ENCODE measurements at places on chromosomes 6 and 20. TPM values are rescaled to one million over a fixed set of nuclear protein-coding genes. Genes with fewer than 3 reads are reported as not detected.

DNA sequence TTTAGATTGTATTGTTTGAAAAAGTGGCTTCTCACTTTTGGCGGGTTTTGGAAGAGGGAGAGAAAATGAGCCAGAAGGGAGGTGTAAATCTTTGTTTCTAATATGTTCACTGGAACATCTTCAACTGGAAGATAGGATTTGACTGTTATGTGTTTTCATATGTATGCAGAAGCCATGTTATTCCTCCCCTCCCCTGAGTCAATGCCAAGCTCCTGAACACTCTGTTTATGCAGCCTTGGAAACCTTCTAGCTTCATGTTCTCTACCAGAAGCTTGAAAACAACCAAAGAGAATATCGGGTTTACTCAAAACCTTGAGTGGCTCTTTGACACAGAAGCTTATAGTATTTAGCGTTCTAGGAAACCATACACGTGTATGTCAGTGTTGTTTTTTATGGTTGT lies 279.1 kb downstream of the PRL start:
- DNase-seq: no peak

DNA sequence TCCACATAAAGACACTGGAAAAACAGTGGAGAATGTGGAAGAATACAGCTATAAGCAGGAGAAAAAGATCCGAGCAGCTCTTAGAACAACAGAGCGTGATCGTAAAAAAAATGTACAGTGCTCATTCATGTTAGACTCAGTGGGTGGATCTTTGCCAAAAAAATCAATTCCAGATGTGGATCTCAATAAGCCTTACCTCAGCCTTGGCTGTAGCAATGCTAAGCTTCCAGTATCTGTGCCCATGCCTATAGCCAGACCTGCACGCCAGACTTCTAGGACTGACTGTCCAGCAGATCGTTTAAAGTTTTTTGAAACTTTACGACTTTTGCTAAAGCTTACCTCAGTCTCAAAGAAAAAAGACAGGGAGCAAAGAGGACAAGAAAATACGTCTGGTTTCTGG lies 57.1 kb downstream of the MAP3K4 start:
- no peak for DNase-seq

DNA sequence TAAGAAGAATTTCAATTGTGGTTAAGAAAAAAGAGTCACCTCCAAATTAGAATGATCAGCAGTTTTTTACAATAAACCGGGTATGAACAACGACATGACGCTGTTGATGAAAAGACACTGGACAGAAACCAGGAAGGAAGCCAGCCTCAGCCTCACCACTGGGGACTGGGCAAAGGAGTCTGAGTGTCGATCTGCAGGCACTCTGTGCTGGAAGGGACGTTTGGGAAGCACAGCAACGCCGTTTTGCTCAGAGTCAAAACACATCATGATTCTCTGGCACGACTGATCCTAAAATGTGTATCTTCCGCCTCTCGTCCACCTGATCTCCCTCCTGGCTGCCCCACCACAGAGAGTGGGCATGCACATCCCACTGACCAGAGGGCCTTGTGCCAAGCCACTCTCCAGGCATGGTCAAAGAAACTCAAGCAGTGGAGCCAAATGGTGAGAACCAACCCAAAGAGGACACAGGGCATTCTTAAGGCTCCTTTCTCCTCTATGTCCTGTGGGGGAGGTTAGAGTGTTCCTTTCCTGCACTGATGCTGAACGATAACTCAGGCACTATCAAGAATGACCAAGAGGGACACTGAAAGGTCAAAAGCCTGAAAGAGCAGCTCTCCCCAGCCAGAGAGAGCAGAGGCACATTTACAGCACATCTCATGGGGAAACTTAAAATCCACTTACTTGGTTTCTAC lies 68.8 kb downstream of the AGPAT4 start:
- DNase-seq: no peak

GRCh38 chr6:84514089-84514971 lies 250.1 kb downstream of the TBX18 start:
- DNase-seq: no peak

- DNase-seq: no peak
These were observed 182.0 kb downstream of the PHF3 start for GRCh38 chr6:63817492-63818050.

- DNase-seq: no peak
These were observed 140.4 kb upstream of the SUPT3H start for GRCh38 chr6:45518013-45518720.

GRCh38 chr20:45890077-45890984 lies 677 bp downstream of the NEURL2 start:
- peak; percentile 85 for DNase-seq

- no peak for DNase-seq
These were observed 64.4 kb upstream of the BMP2 start for GRCh38 chr20:6703047-6703446.

DNA sequence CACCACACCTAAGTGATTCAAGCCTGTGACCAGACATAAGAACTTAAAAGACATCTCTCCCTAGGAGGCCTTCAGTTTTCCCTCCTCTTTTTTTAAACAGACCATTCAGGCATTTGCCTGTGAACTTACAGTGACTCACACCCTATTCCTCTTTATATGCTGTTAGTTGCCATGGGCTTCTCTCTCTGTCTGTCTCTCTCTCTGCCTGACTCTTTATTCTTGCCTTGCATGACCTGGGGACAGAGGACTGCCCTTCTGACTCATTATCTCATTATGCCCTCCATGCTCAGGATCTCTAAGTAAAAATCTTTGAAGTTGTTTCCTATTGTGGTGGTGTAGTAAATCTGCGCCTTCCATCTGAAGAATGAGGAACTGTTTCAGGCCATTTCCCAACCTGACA lies 442.2 kb upstream of the MAN1A1 start:
- no peak for DNase-seq

GRCh38 chr6:129183681-129184301 lies 300.9 kb downstream of the LAMA2 start:
- no peak for DNase-seq

DNA sequence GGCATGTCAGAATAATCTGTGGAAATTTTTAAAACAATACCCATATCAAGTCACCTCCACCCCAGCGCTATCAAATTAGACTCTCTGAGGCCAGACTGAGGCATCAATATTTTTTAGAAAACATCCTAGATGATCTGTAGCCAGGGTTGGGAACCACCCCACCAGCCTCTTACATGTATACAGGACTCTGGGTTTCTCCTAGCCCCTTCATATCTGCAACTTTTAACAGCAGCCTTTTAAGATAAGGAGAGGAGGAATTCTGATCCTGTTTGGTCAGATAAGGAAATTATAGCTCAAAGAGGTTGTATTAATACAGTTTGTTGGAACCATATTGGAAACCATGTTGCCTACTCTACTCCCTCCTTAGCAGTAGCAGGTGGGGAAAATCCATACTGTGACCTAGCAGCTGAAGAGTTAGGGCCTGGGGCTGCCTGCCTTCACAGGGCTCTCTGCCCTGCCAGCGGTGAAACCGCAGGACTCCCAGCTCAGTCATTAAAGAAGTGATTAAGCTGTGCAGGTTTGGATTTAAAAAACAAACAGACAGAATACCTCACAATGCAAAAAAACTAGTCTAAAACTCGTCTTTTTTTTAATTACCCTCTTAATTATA lies 30.0 kb downstream of the BRPF3 start:
- no peak for DNase-seq

- no peak for DNase-seq
These were observed 42.5 kb downstream of the TNFAIP3 start for GRCh38 chr6:137909533-137909932.

GRCh38 chr6:108779536-108780275 lies 68.5 kb upstream of the ARMC2 start:
- no peak for DNase-seq

GRCh38 chr6:140571145-140571544 lies 1196.7 kb upstream of the CITED2 start:
- no peak for DNase-seq

DNA sequence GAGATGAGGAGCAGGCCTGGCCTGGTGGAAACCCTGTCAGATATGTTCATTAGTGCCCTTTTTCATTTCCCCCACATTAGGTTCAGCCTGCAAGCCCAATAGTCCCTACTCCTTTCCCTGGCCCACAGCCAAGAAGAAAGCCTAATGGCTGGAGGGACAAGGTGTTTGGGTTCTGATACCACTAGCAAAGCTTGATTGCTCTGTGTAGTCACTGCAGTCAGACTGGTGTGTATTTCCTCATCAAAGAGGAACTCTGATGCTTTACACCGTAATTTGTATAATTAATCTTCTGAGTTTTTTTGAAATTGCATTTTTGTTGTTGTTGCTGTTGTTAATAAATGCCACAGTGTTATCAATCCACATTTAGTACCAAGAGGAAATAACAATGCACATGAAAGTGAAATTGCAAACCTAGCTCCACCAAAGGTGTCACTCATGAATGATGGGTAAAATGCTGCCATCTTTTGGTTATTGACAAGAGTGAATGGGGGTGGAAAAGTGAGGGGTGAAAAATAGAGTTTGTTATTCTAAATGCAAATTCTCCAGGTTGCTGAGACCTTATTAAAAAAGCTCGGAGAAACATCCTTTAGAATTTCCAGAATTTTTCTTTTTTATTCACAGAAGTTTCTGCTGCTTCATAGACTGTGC lies 320.2 kb upstream of the POU3F2 start:
- DNase-seq: no peak

DNA sequence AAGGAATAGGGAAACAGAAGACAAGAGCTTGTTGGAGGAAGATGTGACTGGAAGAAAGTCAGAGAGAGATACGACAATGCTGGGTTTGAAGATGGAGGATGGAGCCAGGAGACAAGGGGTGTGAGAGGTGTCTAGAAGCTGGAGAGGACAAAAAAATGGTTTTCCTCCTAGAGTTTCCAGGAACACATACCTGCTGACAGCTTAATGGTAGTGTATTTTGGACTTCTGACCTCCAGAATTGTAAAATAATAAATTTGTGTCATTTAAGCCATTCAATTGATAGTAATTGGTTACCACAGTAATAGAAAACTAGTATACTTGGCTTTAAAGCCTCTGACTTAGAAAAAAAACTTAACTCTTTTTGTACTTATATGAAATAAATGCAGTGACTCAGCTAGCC lies 3.6 kb downstream of the AIG1 start:
- no peak for DNase-seq

- DNase-seq: no peak
These were observed 328.4 kb downstream of the CDC5L start for GRCh38 chr6:44715925-44716324.

- no peak for DNase-seq
These were observed 346.0 kb upstream of the MARCKS start for GRCh38 chr6:113511100-113511499.

GRCh38 chr6:111855753-111856152 lies 17.5 kb downstream of the FYN start:
- no peak for DNase-seq

- no peak for DNase-seq
These were observed 66.1 kb downstream of the HMGCLL1 start for GRCh38 chr6:55512904-55513303.

DNA sequence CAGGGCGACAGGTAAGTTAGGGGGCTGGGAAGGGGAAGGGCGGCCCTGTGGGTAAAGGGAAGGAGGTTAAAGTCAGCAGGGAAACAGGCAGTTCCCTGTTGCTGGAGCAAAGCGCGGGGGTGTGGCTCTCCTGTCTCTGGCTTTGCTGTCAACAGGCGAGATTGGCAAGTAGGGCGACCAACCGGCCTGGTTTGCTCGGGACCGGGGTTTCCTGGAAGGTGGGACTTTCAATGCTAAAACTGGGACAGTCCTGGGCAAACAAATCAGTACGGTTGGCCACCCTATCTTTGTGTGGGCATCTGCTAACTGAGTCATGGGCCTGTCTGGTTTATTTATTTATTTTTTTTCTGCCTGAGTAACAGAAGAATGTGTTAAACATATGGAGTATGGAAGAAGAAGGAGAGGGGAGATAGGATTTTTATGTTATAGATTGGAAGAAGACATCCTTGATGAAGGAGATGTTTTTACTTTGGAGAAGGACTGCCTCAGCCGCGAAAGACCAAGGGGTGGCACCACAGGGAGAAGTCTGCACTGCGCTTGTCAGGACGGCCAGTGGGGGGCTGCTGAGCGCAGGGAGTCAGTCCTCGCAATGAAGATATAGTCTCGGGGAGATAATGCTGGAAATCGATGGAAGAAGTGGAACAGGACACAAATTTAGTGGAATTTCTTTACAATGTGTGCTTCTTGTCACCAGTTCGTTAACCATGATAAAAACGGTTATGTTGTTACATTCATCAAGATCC lies 43.4 kb upstream of the ESR1 start:
- DNase-seq: peak; percentile 53

DNA sequence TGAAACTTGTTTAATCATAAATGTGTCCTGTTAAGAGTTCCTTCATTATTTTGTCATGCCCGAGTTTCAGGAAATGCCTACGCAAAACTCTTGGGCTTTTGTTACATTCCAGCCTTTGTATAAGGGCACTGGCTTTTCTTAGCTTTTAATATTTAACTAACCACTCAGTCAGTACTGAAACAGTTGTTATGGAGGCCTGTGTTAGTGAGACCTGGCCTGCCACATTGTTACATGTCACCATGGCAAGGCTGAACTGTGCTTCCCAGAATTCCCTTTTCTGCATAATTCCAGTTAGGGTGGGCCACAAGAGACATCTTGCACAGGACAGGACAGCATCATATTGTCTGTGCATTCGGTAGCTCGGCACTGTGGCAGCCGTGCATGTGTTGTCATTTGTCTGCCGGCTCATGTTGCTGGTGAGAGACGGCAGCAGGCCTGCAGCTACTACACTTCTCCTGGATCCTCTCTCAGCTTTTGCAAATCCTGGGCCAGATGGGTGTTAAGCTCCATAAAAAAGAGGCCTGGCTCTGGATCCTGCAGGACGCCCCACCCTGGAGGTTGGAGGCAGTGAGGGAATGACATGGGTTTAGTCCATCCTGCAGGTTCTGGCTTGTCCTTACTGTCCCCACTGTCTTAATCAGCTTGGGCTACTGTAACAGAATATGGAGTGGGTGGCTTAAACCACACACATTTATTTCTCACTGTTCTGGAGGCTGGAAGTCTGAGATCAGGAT lies 128.8 kb upstream of the DTNBP1 start:
- DNase-seq: no peak

DNA sequence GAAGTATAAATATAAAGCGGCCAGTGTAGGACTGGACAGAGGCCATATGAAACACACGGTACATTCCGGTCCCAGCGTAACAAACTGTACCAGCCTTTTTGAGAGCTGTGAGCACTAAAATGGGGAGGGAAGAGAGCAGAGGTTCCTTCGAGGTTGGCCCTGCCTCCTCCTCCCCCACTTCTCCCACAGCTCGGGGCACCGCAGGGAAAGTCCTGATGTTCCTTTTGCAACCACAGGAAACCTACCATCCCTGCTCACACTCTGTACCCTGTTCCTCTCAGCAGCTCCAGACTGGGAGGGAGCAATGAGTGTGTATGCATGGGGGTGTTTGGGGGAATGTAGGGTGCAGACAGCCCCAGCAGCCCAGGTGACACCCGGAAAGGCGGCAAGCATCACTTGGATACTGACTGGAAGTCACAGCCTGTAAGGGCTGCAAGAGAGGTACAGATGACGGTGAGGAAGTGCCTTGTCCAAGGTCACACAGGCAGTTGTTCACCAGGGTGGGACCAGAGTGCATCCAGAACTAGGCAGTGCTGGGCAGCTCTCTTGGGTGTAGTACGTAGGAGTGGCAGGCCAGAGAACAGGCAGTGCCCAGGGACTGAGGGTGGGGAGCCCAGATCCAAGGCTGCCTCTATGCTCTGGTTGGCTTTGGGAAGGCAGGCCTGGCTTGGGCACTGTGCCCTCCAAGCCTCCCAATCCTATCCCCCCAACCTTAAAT lies 11.0 kb upstream of the ARMC12 start:
- no peak for DNase-seq

GRCh38 chr6:7526755-7527154 lies 14.7 kb upstream of the DSP start:
- DNase-seq: no peak

Gene TREM2
- total RNA-seq: not detected

Gene TMEM244
- not detected for total RNA-seq

Gene CNR1
- 0.14 TPM for total RNA-seq

Gene AGPAT4
- 17.5 TPM for total RNA-seq

Gene PABPC1L
- total RNA-seq: 4.7 TPM
